Ammon's horn (tissue), 1 donor: ENCODE measurements at places on chromosomes 16 and 17.

DNA sequence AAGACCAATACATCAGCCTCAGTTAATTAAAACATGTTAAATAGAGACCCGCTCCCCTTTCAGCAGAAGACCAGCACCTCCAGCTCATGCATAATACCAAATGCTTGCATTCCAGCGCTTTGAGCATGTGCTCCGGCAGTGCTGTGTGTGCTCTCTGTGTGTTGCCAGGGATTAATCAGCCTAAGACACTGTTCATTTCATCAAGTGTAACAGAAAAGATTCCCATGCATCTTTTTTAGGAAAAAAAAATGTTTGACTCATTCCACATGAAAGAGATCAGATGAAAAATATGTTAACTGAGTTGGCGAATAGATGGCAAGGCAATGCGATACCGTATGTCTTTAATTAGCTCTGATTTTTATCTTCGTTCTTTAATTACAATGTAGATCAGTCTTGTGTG lies 187.6 kb downstream of the RPTOR start:
- peak; percentile 59 for DNase-seq

GRCh38 chr17:63573634-63574033 lies 23.4 kb downstream of the DCAF7 start:
- no peak for DNase-seq

- no peak for DNase-seq
These were observed 4.0 kb downstream of the BPTF start for GRCh38 chr17:67829331-67829730.

GRCh38 chr16:9300252-9300651 lies 208.8 kb downstream of the HAPSTR1 start:
- no peak for DNase-seq

DNA sequence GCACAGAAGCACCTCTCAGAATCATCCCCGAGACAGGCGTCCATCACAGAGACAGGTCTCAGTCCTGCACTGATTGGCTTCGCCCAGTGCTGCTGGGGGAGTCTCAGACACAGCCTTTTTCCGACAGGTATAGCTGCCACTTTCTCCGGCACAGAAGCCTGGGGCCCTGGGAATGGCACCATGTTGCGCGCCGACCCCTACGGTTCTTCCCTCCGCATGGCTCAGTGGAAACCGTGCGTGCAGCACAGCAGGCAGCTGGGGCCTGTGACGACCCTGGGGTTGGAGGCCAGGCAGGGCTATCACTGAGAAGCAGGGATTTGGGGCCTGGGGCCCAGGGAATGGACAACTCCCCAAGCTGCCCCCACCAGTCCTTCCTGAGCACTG lies 29.7 kb upstream of the CDH15 start:
- DNase-seq: no peak

DNA sequence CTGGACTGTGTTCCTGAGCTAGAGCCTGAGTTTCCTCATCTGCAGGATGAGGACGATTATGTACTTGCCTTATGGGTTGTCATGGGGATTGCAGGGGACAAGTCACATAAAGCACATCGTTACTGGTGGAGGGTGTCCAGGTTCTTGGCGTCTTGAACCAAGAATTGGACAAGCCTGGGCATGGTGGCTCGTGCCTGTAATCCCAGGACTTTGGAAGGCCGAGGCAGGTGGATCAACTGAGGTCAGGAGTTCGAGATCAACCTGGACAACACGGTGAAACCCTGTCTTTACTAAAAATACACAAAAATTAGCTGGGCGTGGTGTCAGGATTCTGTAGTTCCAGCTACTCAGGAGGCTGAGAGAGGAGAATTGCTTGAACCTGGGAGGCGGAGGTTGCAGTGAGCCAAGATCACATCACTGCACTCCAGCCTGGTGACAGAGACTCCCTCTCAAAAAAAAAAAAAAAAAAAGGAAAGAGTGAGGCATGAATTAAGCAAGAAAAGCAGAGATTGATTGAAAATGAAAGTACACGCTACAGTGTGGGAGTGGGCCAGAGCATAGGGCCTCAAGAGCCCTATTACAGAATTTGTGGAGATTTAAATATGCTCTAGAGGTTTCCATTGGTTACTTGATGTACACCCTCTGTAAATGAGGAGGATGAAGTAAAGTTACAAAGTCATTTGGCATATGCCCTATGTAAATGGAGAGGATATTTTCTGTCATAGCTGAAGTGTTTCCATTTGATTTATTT lies 30.7 kb downstream of the ADGRG5 start:
- no peak for DNase-seq

- DNase-seq: no peak
These were observed 76.1 kb downstream of the TNRC6C start for GRCh38 chr17:78034429-78035091.

GRCh38 chr17:75813081-75814020 lies 28.7 kb downstream of the UNK start:
- DNase-seq: no peak

DNA sequence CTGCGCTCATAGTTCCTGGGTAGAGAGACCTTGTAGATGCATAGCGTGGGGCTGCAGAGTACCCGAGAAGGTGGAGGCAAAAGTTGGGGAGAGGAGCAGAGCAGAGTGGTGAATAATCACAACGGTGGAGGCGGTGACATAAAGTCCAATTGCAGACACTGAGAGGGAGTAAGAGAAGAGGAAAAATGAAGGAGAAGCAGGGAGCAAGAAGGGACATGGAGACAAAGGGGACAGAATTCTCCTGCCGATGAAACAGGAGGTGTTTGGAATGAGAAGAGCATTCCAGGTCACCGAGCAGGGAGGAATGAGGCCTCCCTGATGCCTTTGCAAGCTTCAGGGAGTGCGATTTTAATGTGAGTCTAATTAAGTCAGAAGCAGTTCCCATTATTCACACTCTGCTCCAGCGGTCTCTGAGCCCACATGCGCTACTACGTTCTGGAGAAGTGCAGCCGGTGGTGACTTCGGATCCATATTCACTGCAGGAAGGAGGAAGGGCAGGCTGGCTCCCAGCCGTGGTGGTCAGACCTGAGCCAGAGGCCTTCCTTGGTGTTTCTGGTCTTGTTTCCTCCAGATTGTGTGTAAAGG lies 108.0 kb upstream of the DNAH9 start:
- DNase-seq: no peak

- no peak for DNase-seq
These were observed 23.8 kb upstream of the ABCC1 start for GRCh38 chr16:15925631-15926030.

DNA sequence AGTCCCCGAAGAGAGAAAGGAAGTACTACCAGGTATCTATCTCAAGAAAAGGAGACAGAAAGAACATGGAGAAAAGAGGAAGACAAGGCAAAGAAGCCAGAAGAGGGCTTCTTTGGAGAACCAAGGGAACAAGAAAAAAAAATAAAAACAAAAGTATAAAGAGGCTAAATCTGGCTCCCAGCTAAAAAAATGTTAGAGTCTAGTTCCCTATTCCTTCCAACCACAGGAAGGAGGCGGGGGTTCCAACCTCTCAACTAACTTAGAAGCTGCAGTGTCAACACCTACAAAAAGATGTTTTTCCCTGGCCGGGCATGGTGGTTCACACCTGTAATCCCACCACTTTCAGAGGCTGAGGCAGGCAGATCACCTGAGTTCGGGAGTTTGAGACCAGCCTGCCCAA lies 13.4 kb downstream of the UTP6 start:
- DNase-seq: peak; percentile 48

DNA sequence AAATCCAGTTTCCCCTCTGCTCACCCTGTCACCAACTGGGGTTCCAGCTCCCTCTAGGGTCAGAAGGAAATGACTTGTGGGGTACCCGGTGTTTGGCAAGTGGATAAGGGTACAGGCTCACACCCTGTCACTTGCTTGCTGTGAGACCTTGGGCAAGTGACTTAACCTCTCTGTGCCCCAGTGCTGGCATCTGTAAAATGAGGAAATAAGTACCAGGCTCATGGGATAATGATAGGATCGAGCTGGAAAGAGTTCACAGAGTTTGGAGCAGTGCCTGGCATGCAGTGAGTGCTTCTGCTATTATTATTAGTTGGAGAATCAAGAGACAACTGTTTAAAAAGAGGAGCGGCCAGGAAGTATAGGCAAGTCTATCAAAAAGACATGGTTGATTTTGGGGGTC lies 53.7 kb upstream of the DLX4 start:
- no peak for DNase-seq

GRCh38 chr17:63609816-63610573 lies 9.3 kb downstream of the TACO1 start:
- no peak for DNase-seq

DNA sequence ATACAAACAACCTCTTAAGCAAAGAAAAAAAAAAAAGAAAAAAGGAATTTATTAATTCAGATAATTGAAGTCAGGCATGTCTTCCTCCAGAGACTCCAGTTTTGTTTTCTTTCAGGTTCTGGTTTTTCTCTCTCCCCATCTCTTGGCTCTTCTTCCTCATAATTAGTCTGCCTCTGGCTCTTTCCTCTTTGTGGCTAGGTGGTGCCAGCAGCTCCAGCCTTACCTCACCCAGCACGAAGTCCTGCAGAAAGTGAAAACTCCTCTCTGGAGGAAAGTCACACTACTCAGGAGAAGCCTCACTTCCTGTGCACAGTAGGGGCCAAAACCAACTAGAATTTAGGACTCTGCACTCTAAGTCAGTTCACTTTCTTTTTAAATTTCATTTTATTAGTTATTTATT lies 10.3 kb upstream of the NFAT5 start:
- no peak for DNase-seq

- peak; percentile 91 for DNase-seq
These were observed 190.6 kb downstream of the SEC14L1 start for GRCh38 chr17:77331301-77331864.

DNA sequence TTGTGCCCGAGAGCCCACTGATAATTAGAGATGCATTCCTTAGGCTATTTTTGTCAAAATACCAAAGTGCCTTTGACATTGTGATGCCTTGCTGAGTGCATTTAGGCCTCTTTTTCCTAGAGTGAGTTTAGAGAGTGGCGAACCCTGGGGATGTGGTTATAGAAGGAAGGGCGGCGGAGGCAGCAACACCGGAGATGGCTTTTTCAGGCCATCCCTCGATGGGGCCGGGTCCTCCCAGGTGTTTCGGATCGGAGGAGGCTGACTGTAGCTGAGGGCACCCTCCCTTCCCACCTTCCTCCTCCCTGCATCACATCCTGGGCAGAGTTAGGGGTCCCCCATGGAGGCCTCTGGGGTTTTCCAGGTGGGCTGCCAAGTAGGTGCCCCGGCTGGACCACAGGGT lies 6.6 kb upstream of the SNAI3 start:
- DNase-seq: no peak

DNA sequence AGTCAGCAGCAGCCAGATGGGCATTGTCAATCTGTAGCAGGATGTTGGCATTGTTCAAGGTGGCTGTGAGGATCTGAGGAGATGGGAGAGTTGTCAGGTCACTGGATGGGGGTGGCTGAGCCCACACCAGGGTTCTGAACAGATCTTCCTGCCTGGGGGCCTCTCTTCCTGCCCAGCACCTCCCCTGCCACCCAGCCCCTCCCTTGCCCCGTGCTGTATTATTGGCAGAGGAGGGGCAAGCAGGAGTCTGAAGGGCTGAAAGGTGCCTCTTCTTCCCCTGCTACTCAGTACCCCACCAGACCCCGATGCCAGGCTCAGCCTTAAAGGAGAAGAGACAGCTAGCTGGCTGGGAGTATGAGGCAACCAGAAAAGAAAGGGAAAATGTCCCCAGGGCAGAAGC lies 93.0 kb downstream of the GOSR1 start:
- DNase-seq: no peak

- DNase-seq: no peak
These were observed 14.6 kb upstream of the SLC38A7 start for GRCh38 chr16:58699151-58699550.

DNA sequence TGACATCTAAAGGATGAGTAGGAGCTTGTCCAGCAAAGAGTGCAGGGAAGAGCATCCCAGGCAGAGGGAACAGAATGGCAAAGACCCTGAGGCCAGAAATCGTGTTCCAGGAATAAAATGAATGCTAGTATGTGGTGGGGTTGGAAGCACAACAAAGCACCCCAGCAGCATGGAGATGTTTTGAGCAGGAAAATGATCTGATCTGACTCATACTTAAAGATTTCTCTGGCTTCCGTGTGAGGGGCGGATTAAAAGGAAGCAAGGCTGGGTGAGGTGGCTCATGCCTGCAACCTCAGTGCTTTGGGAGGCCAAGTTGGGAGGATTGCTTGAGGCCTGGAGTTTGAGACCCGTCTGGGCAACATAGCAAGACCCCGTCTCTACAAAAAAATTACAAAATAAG lies 2.3 kb downstream of the SLC5A11 start:
- DNase-seq: no peak

- no peak for DNase-seq
These were observed 1.5 kb upstream of the FBXL16 start for GRCh38 chr16:707062-707538.

DNA sequence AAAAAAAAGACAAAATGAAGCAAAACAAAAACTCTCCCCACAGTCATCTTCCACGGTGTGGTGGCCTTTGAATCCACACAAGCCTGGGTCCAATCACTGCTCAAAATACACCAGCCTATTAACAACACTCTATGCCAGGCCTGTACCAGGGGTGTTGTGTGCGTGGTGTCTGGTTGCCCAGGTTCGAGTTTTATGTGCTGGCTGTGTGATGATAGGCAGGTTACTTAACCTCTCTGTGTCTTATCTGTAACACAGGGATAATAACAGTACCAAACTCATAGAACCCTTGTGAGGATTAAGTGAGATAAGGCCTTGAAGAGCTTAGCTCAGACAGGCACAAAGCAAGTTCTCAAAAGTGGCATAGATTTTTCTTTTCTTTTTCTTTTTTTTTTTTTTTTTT lies 235.2 kb downstream of the PARN start:
- no peak for DNase-seq

- DNase-seq: no peak
These were observed 26.0 kb downstream of the COPZ2 start for GRCh38 chr17:48011405-48012150.

- DNase-seq: no peak
These were observed 454.8 kb upstream of the SOX9 start for GRCh38 chr17:71666047-71666446.

- no peak for DNase-seq
These were observed 17.8 kb downstream of the CDH8 start for GRCh38 chr16:62018301-62019060.

- no peak for DNase-seq
These were observed 40.2 kb downstream of the MAF start for GRCh38 chr16:79560318-79560717.

DNA sequence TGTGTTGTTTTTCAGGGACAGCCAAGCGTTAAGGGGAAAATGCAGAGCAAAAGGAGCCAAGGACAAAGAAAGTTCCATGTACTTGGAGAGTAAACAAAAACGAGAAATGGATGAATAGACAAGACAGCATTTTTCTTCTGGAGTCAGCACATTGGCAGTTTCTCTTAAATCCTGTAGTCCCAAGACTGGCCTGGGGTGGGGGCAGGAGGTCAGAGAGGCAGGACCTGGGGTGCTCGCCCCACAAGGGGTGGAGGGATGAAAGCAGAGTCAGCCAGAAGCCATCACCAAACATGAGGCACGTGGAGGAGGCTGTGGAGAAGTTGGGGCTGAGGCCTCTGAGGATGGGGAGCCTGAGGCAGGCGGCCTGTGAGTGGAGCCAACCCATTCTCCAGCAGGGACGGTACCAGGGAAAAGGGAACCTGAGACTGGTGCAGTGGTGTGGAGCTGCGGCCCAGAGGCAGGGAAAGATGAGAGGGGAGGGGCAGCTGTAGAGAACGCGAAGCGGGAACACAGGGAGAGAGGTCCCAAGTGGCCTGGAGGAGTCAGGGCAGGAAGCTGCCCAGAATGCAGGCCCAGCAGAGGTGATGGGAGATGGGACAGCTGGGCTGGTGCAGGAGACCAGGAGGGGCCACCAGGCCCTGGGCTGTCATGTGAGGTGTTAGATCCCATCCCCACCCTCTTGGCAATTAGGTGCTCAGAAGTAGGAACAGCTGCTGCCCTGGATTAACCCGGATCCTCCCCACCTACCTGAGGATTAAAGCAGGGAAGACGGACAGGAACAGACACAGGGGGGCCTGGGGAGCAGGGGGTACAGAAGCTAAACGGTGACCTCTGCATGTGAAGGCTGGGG lies 3.3 kb downstream of the TLCD3B start:
- no peak for DNase-seq
